ENCODE measurements at places on chromosomes 4 and X.

DNA sequence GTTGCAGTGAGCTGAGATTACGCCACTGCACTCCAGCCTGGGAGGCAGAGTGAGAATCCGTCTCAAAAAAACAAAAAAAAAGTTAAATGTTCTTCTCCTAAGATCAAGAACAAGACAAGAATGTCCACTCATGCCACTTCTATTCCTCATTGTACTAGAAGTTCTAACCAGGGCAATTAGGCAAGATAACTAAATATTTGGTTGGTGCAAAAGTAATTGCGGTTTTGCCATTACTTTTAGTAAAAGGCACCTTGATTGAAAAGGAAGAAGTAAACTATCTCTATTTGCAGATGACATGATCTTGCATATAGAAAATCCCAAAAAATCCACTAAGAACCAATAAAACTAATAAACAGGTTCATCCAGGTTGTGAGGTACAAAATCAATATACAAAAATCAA lies 24.0 kb upstream of the SLC7A3 start:
- no peak for DNase-seq

DNA sequence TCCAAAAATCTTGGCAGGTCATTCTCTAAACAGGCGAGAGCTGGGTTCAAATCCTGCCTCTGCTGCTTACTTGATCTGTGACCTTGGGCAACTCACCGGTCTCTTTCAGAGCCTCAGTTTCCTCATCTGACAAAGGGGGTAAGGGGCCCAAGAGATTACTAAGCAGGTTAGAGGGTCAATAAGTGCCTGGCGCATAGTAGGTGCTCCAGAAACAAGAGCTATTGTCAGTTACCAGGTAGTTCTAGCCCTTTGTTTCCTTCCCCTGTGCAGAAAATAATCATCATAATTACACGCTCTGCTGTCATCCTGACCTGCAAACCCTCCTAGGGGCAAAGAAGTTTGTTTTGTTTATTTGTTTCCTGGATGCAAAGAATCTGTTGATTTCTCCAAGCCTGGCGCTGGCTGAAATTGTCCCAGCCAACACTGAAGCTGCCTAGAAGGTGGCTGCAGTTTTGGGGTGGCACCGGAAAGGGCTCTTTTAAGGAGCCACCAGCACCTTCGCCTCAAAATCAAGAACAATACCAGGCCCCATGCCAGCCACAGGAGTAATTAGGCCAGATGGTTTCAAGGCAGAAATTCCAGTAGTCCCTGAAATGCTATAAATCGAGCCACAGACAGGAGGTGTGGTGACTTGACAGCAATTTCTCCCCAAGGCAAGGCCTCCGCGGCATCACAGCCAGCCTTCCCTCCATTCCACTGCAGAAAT lies 10.2 kb upstream of the KIAA0232 start:
- DNase-seq, result no peak

DNA sequence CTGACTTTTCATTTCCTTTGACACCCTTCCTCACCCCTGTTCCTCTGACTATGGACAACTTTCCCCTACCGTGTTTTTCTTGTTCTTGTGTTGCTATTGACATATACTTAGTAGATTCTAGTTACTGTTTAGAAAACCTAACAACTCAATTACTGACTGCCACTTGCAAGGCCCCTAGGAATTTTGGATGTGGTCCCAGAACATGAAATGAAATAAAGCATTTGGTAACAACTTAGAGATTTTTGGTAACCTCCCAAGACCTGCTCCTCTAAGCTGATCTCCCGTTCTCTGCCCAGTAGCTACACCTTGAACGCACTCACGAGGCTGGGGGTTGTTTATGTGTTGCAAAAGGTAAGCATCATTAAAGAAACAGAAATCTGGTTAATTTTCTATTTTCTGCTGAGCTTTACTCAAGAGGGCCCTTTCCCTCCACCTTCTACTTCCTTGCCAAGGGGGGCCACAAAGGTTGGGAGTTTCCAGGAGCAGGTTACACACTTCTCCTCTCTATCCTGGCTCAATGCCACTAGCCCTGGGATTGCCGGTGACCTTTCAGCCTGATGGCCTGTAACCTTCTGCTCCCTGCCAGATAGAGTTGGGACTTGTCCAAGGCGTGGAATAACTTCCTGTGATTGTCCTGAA lies 20.5 kb downstream of the GAB3 start:
- no peak for DNase-seq

DNA sequence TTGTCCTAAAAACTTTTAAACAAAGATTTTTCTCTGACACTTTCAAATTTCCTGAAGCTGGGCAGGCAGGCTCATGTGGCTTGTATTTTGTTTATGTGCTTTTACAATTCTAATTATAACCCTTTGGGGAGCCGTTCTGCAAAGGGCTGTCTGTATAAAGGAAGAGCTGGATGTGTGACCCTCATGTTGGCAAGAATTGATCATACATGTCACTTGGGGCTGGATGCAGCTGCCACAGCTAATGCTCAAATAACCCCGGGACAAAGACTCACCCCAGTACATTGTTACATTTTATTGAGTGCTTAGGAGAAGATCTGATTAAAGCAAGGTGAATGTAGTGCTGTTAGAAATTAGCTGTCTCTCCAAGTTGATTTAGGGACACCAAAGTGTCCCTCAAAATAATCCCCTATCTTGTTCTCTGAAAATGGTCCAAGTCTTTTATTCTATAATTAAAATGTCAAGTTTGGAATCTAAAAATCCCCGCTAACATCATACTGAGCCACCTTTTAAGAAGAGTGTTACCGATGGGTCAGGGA lies 13.0 kb upstream of the DAPP1 start:
- no peak for DNase-seq

- no peak for DNase-seq
These were observed 541.8 kb upstream of the SMIM31 start for GRCh38 chr4:164212134-164212533.

- DNase-seq, result no peak
These were observed 172.9 kb downstream of the PRDM5 start for GRCh38 chr4:120749445-120750151.

- no peak for DNase-seq
These were observed 348.5 kb downstream of the MID1IP1 start for GRCh38 chrX:39149761-39150160.

- no peak for DNase-seq
These were observed 136.5 kb downstream of the RNF150 start for GRCh38 chr4:140996766-140997165.

- no peak for DNase-seq
These were observed 1.7 kb downstream of the GPRIN3 start for GRCh38 chr4:89305712-89306437.

- no peak for DNase-seq
These were observed 336.4 kb upstream of the RASGEF1B start for GRCh38 chr4:81808011-81808672.

DNA sequence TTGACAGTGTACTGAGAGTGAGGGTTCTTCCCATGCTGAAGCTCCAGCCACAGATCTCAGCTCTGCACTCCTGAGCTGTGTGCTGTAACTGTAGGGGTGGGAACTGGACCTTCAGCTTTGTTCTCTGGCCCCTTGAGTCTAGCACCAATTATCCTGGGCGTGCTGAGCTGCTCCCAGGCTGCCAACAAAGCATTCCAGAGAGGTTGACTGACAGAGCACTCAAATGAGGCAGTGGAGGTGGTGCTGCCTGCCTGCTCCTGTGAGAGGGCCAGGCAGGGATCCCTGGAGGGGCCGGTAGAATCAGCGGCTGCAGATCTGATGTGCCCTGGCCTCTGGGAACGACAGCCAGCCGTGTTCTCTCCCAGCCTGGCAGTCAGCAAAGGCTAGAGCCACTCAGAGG lies 375.7 kb upstream of the AADAT start:
- no peak for DNase-seq

DNA sequence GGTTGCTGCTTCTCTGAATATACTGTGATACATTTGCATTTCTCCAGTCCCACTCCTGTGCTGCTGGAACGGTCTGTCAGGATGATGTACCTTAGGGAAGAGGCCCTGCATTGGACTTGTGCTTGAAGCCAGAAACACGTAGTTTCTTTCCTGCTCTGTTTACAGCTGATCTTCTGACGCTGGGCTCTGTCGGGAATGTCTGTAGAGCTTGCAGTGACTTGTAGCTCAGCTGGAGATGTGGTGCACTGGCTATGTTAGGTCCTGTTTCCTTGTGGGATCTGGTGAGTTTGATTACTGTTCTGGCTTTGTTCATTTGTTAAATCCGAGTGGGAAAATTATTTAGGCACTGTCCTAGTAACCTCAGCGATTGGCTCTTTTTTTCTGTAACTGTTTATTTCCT lies 137.2 kb upstream of the WDR1 start:
- DNase-seq, result no peak

DNA sequence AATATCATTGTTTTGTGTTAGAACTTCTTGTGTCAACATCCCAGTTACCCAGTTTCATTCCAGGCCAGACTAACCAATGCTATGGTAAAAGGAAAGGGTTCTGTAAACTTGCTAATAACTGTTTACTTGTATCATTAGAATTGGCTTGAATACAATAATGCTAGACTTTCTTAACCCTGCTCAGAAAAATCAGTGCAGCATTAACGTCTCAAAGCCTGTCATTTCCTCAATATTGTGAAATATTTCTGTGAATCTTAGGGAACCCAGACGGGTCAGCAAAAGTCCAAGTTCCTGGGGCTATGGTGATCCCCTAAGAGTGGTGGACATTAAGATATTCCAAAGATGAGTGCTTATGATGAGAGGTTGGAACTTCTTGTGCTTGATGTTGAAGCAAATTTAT lies 541.2 kb upstream of the MAGEB18 start:
- no peak for DNase-seq

- DNase-seq, result no peak
These were observed 141.6 kb downstream of the KCNIP4 start for GRCh38 chr4:21806991-21807390.

- DNase-seq, result no peak
These were observed 13.0 kb upstream of the NDUFC1 start for GRCh38 chr4:139315221-139315675.

DNA sequence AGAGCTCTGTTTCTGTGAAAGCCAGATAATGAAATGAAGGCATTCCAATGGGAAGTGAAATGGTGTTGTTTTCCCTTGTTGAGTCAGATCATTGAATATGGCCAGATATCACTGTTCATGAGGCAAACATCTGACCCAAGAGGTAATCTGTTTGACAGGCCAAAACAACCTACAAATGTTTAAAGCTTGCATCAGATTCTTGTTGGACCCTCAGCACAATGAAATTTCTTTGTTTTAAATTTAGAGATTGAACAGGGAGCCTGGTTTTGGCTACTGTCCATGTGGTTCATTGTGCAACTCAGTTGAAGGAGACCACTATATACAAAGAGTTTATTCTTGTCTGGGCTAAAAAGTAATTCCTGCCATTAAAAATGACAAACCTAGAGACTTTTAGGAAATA lies 159.1 kb downstream of the AFF2 start:
- no peak for DNase-seq

GRCh38 chrX:70621743-70622142 lies 177.1 kb downstream of the DLG3 start:
- no peak for DNase-seq

DNA sequence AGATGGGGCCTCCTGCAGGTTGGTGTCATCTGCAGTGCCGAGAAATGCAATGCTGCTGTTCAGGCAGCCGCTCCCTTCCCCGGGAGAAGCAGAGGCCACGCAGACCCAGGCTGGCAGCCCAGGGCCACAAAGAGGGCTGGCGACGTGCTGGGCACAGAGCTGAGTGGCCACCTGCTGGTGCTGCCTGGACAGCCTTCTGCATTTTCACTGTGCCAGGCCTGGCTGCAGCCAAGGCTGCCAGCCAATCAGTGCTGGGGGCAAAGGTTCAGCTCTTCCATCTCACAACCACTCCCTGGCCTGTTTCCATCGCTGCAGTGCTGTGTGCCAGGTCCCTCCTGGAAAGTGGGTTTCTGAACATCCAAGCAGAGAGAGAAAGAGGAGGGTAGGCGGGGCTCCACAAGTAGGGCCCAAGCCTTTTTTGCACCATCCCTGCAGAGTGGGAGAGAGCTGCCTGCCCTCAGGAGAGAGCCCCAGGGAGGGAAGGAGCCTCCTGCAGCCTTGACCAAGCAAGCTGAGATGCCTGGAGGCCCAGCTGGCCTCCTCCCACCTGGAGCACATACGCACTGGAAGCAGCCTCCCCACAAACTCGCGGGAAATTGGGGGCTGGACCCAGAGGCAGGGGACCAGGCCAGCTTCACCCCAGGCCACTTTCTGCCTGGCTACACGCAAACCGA lies 20.1 kb downstream of the ADRA2C start:
- DNase-seq, result no peak

DNA sequence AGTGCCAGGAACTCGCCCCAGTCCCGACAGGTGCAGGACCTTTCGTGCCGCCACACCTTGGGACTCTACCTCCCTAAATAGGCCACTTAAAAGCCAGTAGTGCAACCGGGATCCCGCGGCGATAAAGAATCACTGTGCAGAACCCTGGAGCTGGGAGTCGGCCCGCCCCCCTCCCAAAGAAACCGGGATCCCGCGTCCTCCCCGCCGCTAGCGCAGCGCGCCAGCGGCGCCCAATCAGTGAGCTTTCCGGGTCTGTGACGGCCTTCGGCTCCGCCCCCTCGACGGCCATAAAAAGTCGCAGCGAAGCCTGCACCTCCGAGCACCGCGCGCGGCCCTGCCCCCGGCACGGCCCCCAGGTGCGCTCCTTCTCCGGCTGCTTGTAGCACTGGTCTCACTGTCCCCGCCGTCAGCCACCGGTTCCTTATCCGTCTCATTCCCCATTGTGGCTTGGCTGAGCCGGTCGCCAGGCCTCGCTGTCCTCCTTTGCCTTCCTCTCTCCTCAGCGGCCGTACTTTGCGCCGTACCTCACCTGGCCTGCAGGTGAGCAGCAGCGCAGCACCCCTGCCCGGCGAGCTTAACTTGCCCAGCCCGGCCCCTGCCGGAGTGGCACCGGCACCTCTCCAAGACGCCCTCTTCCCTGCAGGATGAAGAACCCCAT lies at the start of gene LRAT:
TSS of gene LRAT (plus strand) at position 318 of the 658 bp plus-strand sequence. CDS start at position 645, 327 bp downstream.
- no peak for DNase-seq

GRCh38 chrX:83469551-83469950 lies 38.5 kb upstream of the POU3F4 start:
- no peak for DNase-seq

- no peak for DNase-seq
These were observed 107.3 kb upstream of the RAI2 start for GRCh38 chrX:17968367-17968766.

DNA sequence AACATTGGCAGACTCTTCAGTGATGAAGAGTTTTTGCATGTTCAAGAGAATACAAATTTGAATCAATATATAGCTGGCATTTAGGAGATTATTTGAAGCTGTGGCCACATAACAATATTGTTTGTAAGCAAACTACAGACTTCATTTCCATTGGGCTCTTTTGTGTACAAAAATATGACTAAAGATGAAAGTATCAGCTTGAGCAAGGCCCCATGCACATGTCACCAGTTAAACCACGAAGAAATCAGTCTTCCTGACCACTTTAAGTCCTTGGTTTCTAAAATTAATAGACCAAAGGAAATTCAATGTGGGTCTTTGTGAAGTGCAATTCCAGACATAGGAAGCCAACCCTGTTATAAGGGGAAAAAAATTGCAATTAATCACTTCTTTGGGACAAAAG lies 1664.6 kb upstream of the ADGRL3 start:
- DNase-seq, result no peak

DNA sequence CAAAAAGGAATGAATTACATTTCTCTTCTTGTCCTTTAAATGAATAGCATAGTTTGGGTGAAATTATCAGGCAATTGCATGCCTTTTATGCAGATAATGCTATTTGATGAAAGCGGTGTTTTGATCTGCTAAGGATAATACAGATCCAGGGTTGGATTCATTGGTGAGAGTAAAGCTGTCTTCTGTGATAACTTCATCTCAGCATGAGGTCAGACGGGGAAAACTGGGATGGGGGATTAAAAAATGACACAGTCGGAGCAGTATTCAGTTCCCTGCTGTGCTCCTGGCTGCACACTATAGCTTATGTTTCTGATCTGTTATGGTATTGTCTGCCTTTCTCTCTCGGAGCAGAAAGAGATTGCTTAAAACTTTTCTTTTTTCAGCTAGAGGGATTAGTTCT lies 105.9 kb upstream of the TENM3 start:
- DNase-seq, result no peak

GRCh38 chr4:41156574-41156973 lies 57.8 kb downstream of the APBB2 start:
- DNase-seq, result no peak

Measured in cardiac septum (tissue), 1 donor.